ENCODE measurements at places on chromosomes 5 and 9.

GRCh38 chr9:21558079-21558478 is 76.0 kb upstream of the IFNE start:
- no peak for DNase-seq

DNA sequence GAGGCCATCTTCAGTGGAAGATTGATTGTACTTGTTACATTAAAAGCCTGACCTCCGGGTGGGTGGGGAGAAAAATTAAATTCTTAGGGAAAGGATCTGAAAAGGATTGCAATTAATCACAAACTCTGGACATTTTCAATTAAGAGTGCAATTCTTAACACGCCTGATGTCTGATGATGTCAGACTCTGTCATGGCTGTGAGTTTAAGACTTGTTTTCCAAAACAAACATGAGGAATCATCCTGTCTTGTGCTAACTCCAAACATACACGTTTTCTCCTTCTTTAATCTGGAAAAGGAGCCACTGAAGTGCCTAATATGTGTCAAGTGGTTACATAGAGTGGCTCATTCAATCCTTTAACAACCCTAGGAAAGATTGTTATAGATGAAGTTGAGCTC is 60.4 kb upstream of the SMIM23 start:
- no peak for DNase-seq

- DNase-seq: no peak
These were observed 6.9 kb downstream of the NOL6 start for GRCh38 chr9:33466565-33467495.

DNA sequence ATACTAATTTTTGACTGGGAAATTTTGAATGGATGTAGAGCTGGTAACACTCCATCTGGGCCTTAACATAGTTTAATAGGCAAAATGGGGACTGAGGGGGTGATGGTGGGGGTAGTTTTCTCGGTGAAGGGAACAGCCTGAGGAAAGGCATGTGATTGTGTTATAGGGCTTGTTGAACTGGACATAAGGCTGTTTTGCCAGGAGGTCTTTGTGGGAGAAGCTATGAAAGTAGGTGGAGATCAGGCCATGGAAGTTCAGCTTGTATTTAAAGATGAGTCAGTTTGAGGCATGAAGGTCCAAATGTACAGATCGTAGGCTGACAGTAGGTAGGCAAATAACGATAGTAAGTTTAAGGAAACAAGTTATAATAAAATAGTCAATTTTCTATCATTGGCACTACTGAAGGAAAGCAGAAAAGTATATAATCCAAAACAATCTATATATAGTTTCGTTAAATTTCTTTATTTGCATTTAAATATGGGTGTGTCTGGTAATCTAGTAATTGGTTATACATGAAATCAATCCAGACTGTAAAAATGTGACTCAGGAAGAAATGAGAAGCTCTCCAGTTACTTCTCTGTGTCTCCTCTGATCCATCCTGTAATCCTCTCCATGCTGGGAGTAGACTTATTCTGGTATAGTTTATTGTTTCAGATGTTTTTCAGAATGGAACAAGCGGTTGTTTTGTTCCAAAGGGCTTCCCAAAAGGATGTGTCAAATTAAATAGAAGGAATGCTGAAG is 2.8 kb downstream of the CSNK1G3 start:
- DNase-seq: no peak

GRCh38 chr5:5598547-5599113 is 176.2 kb downstream of the ICE1 start:
- DNase-seq: no peak

- DNase-seq: no peak
These were observed 15.7 kb downstream of the BDP1 start for GRCh38 chr5:71471193-71471592.

- DNase-seq: no peak
These were observed 1.3 kb downstream of the IL33 start for GRCh38 chr9:6216951-6217350.

DNA sequence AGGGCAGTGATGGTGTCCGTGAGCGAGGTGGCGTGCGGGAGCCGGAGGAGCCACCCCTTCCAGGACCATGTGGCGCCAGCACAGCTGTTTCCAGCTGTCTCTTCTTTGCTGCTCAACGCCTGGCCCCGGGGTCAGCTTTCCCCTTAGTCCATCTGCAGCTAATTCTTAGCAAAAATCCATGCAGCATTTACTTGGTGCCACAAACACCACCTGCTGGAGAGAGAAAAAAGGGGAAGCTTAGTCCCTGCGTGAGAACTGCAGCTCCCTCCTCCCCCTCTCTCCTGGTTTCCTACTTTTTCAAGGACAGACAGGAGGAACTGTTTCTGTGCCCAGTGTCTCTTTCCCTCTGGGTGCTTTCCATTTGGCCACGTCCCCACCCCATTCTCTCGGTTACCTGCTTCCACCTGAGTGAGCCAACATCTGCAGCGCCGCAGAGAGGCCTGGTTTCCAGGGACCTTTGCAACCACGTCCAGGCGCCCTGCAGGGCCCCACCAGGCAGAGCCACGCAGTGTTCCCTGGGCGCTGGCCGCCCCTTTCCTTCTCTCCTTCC is 3.4 kb downstream of the SLC6A19 start:
- DNase-seq: no peak

- DNase-seq: no peak
These were observed 684.7 kb upstream of the NUDT12 start for GRCh38 chr5:104247260-104247659.

DNA sequence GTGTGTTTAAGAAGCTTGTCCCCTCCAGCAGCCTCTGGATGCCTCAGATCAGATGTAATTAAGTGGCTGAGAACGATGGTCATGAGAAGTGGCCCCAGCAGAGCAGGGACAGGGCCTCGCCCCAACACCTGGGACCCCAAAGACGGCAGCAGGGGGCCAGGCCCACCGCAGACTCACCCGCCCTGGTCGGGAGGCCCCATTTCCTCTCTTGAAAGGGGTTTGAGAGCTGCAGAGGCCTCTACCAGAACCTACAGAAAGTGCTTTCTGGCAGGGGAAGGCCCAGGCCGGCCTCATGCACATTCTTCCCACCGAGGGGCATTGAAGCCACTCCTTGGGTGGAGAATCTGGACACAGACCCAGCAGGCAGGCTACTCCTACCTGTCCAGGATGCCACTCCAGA is 85.2 kb upstream of the FCN2 start:
- no peak for DNase-seq

DNA sequence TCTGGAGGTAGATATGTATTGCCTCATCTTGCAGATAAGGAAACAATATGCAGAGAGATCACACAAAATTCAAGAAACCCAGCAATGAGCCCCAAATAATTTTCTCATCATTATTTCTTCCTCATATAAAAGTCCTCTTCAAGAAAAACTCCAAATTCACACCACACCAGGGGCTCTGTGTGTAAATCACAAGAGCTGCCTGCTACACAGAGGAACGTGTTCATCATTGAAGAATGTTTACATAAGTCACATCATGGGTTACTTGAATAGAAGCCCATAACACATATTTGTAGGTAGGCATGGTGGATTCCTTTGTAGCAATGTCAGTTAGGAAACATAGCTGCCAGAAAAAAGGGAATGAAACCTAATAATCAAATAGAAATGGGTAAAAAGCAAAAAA is 308.1 kb upstream of the TLE4 start:
- DNase-seq: no peak

DNA sequence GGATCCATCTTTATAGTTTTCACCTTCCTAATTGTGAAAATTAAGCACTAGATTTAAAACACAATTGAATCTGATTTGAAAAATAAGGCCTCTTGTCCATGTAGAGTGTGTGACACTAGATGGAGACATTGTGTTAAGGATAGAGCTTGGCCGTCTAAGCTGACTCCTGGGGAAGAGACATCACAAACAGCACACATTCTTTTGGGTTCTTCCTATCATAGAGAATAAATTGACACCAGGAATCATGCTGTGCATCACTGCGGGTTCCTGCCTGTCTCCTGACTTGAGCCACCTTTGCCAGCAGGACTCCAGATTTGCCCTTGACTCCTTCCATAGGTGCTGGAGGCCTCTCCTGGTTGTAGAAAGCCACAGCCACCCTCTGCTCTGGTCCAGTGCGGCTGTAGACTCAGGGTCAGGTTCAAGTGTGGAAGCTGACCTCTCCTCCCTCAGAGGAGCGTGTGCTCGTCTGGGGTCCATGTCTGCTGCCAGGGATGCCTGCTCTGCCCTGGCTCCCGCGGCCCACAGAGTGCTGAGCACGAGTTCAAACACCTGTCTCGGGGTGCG is 11.2 kb downstream of the ROPN1L start:
- DNase-seq: peak; percentile 73

- no peak for DNase-seq
These were observed 17.3 kb upstream of the ZNF474 start for GRCh38 chr5:122112063-122112462.

GRCh38 chr9:91894023-91894422 is 56.0 kb downstream of the ROR2 start:
- DNase-seq: no peak

DNA sequence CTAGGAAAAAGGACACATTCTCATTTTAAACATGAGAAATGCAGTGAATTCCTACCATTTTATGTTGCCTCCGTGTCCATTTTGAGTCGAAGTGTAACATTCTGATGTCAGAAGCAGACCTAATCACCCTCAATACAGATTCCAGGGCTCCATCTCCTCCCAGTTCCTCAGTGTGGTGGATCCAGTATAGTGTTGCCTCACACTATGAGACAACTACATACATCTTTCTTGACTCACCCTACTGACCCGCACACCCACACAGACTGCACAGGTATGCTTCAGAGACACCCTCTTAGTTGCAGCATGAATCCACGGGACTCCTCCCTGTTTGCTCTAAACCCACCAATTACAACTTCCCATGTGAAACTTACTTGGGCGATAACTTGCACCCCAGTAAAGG is 564.9 kb downstream of the SEMA5A start:
- DNase-seq: no peak

DNA sequence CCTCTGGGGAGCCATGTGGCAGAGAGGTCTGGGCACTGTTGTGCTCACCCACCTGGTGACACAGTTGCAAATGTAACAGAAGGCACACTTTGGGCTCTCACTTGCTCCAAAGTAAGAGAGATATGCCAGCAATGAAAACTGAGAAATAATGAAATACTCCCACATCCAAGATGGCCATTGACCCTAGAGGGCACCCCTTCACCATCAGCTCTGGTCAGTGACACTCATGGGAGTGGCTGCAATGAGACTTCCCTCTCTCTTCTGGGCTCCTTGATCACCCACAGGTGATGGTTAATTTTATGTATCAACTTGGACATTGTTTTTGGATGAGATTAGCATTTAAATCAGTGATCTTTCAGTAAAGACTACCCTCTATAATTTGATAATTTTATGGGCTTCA is 248.4 kb downstream of the CDH12 start:
- DNase-seq: no peak

DNA sequence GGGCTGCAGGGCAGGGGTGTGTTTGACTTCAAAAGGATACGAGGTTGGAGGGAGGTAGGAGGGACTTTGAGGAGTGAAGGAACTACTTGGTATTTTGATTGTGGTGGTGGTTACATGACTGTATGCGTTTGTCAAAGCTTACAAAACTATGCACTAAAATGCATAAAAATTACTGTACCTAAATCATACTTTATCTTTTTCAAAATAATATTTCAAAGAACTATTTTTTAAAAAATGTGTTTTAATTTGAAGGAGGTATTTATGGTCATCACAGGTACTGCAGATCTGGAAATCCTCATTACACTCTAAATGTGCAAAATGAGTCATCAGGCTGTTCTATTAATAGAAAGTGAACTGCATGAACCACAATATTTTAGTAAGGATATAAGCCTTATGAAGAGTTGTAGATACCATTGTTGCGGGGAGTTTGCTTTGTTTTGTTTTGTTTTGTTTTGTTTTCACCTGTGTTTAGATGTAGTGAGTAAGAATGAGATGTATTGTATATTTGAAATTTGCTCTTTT is 116.9 kb downstream of the ARRDC3 start:
- DNase-seq: no peak

DNA sequence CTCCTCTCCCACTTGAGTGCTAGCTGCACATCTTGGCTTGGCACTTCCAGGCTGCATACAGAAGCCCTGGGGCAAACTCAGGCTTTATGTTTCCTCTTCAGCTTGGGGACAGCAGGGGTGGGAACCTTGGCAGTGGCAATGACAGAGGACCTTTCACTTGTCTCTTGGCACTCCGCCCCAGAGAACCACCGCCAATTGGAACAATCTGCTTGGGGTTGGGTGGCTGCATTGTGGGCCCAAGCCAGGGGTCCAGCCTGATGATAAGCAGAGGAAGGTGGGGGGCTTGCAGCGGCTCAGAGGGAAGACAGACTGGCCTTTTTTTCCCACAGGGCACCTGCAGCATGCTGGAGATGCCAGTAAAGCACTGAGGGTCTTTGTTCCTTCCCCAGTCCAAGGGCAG is 179.0 kb upstream of the NMUR2 start:
- DNase-seq: no peak

GRCh38 chr5:59537961-59538749 is 355.4 kb downstream of the PDE4D start:
- no peak for DNase-seq

DNA sequence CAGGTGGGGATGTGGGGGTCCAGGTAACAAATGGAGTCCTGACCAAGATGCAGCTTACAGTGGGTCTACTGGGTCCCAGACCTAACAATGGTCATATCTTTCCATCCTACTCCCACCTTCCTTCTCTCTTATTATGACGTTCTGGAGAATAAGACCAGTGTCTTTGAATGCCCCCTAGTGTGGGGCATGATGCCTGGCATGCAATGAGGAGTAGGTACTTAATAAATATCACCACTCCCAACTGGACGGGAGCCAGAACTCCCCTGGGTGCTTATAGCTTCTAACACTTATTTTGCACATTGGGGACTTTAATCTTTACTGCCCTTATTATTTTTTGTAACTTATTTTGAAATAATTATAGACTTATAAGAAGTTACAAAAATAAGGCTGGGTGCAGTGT is 98.2 kb downstream of the NDFIP1 start:
- no peak for DNase-seq

- DNase-seq: no peak
These were observed 92.7 kb downstream of the RAD23B start for GRCh38 chr9:107375651-107376369.

DNA sequence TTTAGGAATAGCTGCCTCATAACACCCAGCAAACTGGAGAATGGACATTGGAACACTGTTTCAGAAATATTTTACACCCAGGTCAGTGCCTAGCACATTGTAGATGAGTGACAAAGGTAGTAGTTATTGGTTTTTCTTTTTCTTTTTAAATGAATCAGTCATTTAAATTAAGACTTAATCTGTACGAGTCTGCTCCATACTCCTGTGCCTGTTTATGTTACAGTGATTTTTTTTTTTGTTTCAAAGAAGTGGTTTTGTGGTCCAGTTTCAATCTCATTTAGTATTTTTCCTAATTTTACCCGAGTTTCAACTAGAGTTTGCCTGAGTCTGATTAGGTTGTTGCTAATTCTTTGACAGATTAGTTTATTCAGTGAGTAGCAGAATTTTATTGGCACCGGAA is 16.2 kb downstream of the LMNB1 start:
- no peak for DNase-seq

DNA sequence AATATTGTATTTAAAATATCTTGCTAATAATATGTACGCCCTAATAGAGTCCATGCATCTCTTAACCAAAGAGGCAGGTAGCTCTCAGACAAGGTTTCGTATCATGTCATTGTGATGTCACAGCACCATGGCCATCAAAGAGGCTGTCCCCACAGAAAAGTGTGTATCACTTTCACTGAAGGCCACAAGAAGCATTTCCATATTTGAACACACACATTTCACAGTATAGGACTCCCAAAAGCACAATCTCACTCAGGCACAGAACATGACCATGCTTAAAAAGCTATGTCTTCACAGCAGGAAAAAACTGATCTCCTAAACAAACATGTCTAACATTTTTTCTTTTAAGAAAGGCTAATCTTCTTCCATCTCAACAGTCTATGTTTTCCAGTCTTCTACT is 133.8 kb downstream of the DENND1A start:
- DNase-seq: no peak

All from GM04504 (cell line).